ENCODE measurements at places on chromosomes 1 and 21.

DNA sequence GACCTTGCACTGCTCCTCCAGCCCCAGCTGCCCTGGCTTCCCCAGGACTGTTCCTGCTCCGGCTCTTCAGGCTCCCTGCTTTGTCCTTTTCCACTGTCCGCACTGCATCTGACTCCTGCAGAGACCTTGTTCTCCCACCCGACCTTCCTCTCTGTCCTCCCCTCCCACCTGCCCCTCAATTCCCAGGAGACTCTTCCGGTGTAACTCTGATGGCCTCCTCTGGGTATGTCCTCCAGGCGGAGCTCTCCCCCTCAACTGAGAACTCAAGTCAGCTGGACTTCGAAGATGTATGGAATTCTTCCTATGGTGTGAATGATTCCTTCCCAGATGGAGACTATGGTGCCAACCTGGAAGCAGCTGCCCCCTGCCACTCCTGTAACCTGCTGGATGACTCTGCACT, 550 bp downstream of the ACKR1 start:
- DNase-seq: no peak

DNA sequence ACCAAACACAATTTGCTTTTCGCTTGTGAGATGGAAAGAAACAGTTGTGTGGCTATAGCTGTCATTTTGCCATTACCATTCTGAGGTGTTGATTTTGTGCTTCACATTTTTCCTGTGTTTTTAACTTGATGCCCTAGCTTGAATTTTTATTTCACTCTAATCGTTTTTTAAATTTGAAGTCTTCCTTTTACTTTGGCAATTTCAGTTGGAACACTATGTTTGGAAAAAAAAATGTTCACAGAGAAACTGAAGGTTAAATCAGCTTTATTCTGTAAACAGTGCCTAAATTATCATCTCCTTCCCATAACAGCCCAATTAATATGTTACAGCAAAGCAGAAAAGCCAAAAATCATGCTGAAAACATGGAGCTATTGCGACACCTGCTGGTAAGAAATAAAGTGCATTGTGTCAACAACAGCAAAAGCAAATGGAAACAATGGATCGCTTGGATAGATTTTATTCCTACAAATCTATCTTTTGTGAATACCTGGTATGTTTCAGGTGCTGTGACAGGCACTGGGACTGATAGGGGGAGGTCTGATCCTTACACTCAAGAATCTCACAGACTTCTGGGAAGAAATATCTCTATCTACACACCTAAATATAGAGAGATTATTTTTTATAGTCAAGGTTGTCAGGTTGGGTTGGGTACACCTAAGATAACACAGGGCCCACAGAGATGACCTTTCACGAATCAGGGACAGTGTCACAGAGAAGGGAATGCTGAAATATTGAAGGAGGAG, 16.2 kb upstream of the ERICH3 start:
- peak; percentile 64 for DNase-seq

GRCh38 chr1:92004129-92004528, 25.7 kb upstream of the EPHX4 start:
- DNase-seq: no peak

GRCh38 chr1:233998891-233999290, 94.4 kb downstream of the SLC35F3 start:
- DNase-seq: no peak

DNA sequence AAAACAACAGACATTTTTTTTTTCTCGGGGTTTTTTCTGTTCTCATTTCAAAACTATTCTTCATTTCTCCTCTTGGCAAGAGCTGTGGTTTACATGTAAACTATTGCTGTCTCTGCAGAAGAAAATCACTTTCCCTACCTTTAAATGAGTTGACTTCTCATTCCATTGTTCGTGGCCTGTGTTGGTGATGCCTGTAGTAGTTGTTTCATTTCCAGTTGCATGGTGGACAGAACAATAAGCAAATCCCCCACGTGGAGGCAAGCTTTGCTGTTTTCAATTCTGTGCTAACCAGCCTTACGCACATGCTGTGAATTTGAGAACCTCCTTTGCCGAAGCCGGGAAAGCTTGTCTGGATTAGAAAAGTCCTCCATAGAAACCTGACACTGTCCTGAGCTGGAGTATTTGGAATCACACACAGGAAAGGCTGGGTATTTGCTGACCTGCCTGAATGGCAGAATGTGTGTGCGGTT, 26.2 kb upstream of the MAP3K7CL start:
- no peak for DNase-seq

All from SK-N-MC (cell line).